Ascending aorta (tissue), 2 donors: ENCODE measurements at places on chromosomes 2 and 18.

DNA sequence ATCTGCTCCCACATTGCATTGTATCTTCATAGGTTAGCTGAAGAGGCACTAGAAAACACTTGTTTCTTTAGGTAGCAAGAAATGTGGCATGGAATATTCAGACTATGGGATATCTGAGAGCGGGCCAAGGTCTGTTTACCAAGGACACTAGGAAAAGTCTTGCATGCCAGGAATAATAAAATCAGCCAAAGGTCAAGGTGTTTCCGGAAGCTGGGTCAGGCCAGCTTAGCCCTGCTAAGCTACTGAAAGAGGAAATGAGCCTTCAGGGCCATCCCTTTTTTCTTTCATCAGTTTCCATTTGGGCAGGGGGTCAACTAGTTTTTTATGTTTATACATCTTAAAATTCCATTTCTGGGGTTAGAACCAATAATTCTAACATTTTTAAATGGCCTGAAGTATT is 101.1 kb downstream of the DPP4 start:
- no peak for DNase-seq

DNA sequence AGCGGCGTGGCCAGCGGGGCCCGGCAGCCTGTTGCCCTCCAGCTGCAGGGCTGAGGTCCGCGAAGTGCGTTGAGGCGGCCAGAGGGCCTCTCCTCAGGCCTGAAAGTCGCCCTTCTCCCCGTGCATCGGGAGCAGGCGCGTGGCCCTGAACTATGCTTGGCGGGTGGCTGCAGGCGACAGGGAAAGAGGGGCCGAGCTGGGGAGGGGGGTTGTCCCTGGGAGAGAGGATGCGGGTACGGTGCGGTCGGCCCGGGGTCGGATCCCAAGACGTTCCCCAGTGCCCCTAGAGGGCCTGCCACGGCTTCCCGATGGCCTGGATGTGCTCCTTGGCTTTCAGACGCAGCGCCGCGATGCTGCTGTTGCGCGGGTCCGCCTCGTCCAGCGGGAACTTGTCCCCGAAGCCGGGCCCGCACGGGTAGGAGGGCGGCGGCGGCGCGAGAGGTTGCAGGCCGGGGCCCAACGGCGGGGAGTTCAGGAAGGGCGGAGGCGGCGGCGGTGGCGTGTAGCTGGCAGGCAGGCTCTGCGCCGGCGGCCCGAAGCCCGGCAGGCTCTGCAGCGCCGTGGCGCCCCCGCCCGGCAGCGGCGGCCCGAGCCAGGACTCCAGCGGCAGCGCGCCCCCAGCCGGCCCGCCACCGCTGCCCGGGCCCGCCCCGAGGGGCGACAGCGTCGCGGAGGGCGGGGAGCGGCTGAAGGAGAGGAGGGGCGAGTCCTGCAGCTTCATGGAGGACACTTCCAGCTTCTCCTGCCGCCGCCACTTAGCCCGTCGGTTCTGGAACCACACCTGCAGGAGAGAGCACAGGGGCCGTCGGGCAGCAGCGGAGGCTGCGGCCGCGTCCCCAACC is 4.3 kb downstream of the RAX start:
- DNase-seq = no peak

DNA sequence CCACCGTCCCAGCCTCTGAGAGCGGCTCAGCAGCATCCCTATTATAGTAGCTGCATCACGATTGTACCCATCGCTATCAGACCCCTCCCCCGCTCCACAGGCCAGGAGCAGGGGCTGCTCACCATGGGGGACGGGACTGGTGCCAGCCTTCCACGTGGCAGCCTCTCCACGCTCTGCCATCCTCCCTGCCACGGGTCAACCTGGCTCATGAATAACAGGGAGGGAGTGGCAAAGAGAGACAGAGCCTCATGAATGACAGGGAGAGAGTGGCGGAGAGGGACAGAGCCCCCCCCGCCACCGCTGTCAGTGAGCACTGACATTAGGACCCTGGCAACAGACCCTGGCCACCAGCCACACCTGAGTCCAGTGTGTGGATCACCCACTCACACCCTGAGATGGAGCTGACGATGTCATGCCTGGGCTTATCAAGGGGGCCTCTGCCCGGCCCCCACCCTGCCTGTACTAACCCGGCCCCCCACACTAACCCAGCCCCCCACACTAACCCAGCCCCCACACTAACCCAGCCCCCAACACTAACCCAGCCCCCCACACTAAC is 16.9 kb downstream of the CROCC2 start:
- DNase-seq = no peak

DNA sequence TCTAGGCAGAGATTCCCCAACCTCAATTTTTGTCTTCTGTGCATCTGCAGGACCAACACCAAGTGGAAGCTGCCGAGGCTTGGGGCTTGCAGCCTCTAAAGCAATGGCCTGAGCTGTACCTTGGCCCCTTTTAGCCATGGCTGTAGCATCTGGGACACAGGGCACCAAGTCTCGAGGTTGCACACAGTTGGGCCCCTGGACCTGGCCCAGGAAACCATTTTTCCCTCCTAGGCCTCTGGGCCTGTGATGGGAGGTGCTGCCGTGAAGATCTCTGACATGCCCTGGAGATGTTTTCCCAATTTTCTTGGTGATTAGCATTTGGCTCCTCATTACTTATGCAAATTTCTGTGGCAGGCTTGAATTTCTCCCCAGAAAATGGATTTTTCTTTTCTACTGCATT is 105.7 kb upstream of the LDAH start:
- no peak for DNase-seq

GRCh38 chr2:95006588-95006987 is 18.9 kb upstream of the MAL start:
- no peak for DNase-seq

- no peak for DNase-seq
These were observed 15.9 kb downstream of the EIPR1 start for GRCh38 chr2:3361518-3362389.
